ENCODE measurements at places on chromosomes 7 and 10.

- DNase-seq: no peak
These were observed 178.7 kb upstream of the PRSS58 start for GRCh38 chr7:142436601-142437000.

- DNase-seq: no peak
These were observed 225.0 kb downstream of the CTNNA3 start for GRCh38 chr10:67471022-67471421.

- no peak for DNase-seq
These were observed 36.5 kb downstream of the SH3PXD2A start for GRCh38 chr10:103818765-103819374.

GRCh38 chr7:21753071-21753470 lies 192.6 kb downstream of the CDCA7L start:
- no peak for DNase-seq

DNA sequence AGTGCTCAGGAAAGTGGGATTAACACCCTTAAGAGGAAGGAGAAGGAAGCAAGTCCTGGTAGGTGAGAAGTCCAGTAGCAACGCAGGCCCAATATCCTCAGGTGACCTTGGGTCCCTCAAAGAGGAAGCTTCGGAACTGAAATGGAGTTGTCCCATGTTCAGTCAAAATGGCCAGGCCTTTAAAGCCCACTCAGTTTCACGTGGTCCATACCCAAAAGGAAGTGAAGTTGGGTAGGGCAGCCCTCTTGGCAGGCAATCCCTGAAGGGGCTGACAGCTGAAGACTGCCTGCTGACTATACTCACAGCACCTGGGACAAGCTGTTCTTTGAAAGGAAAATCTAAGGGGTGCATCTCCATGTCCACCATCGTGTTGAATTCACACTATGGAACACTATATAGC lies 3.0 kb downstream of the GSAP start:
- DNase-seq: no peak

DNA sequence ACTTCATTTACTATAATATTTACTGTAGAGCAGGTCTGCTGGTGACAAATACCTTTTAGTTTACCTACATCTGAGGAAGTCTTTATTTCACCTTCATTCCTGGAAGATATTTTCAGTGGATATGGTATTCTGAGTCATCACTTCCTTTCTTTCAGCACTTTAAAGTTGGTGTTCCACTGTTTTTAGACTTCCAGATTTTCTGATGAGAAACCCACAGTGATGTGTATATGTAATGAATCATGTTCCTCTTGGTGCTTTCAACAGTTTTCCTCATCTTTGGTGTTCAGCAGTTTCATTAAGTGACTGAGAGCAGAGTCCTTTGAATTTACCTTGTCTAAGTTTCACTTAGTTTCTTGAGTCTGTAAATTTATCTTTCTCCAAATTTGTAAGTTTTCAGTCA lies 36.4 kb downstream of the COPG2 start:
- no peak for DNase-seq

DNA sequence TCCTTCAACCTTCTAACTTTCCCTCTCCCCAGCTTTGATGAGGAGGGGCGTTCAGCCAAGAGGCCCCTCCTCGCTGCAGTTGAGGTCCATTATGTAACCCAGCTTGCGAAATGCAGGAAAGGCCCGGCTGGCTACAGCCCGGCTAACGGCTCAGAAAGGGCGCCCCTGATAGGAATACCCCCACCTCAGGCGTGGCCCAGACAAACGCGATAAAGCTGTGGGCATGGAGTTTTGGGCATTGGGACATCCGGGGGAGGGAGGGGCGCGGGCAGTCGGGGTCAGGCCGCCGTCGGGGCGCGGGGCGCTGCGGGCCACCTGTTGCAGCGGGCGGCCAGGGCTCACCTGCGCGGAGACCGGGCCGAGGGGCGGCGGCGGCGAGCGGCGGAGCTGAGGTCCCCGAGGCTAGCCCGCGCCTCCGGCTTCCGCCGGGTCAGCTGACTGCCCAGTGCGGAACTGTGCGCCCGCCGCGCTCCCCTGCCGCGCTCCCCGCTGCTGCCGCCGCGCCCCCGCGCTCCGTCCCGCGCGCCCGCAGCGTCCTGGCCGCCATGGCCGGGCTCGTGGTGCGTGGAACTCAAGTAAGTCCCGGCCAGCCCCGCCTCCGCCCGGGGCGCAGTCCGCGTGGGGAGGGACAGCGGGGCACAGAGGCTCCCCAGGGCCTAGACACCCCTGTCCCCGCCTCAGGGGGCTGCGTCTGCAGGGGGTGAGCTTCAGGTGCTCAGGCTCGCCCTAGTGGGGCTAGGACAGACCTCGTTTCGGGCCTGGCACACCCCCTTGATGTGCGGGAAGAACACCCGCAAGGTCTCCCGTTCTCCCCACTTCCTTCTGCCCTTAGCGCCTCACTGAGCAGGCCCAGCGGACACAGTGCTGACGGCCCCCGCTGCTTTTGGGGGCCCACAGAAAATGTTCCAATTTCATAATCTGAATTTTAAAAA lies at the start of gene LRMDA:
TSS of gene LRMDA (plus strand) at position 445 of the 932 bp plus-strand sequence.
- DNase-seq: no peak

DNA sequence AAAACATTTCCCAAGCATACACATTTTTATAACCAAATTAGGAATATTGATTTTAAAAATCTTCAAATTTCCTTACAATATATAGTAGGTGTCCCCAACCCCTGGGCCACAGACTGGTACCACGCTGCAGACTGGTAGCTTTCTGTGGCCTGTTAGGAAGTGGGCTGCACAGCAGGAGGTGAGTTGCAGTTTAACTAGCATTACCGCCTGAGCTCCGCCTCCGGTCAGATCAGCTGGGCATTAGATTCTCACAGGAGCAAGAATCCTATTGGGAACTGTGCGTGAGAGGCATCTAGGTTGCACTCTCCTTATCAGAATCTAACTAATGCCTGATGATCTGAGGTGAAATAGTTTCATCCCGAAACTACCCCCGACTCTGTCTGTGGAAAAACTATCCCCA lies 62.1 kb downstream of the ZWINT start:
- no peak for DNase-seq

GRCh38 chr10:16952610-16953009 lies 135.4 kb upstream of the RSU1 start:
- DNase-seq: no peak

GRCh38 chr10:127179612-127180250 lies 16.7 kb downstream of the INSYN2A start:
- DNase-seq: no peak

DNA sequence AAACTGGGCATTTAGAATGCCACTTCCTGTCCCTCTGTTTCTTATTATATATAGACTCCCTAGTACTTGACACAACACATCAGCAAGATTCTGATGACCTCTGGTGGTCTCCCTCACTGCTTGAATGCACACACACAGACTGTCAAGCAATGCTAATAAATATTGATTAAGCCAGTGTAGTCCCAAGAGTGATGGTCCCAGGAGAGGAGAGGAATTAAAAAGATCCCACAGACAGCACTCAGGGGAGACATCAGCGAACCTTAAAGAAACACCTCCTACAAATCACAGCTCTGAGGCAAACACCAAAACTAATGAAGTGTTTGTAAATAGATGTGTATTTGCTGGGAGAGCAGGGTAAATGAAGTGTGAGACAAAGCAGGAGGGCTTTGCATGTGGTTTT lies 1291.2 kb downstream of the XPNPEP1 start:
- no peak for DNase-seq

GRCh38 chr7:23267357-23267756 lies 20.8 kb downstream of the GPNMB start:
- DNase-seq: no peak

DNA sequence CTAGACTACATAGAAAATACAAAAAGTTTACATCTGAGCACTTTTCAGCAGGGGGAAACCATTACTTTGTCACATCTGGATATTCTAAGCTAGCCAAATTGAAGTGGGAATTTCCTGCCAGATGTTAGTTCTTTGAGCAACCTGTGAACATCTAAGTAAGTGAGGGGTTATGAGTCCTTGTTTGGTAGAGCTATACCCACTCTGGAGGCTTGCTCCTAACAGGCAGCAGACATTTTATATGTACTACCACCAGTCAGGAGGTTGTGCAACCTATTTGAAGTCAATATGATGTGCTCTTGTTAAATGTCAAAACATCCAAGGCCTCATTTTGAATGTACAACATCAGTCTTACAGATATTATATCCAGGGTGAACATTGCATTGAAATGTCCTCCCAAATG lies 143.3 kb upstream of the KAT6B start:
- no peak for DNase-seq

DNA sequence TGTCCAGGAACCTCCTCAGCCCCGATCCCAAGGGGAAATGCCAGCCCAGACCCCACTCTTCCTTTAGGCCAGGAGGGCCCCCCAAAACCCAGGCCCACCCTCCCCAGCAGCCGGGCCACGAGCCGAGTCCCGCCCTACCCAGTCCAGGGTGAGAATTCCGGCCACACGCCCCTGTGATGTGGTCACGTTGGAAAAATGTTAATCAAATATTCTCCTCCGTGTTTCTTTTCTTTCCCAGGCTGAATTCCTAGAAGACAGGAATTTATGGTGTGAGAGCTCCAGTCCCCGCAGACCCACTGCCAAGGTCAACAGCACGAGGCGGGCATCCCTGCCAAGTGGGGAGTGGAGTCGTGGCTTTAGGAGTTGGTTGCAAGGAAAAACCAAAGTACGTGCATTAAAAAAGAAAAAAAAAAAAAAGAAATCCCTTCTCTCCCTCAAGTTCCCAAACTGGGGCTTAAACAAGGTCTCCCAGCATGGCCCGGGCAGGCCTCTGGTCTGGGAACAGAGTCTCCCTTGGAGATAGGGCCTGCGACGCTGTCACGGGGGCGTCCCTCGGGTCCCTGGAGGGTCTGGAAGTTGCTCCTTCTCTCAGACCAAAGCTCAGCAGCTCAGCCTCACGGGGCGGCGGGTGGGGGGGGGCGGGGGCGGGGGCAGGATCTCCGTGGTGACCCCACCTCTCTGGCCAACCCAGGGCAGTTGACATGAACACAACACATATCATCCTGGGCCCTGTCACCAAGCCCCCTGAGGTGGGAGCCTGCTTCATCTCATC lies 28.1 kb upstream of the ELN start:
- DNase-seq: no peak

DNA sequence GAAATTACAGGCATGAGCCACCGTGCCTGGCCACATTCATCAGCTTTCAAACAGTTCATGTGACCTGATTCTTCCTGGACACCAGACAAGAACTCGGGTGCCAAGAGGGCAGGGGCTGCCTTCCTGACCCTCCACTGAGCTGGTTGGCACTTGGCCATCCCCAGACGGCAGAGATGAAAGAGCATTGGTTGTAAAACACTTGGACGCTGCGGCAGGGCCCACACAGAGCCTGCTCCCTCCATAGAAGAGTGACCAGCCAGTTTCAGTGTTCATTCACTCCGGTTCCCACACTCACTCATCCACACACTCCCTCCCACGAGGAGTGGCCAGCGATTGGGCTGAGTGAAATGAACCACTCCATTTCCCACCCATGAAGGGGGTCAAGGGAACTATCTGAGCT lies 112.3 kb downstream of the ITGB8 start:
- no peak for DNase-seq

DNA sequence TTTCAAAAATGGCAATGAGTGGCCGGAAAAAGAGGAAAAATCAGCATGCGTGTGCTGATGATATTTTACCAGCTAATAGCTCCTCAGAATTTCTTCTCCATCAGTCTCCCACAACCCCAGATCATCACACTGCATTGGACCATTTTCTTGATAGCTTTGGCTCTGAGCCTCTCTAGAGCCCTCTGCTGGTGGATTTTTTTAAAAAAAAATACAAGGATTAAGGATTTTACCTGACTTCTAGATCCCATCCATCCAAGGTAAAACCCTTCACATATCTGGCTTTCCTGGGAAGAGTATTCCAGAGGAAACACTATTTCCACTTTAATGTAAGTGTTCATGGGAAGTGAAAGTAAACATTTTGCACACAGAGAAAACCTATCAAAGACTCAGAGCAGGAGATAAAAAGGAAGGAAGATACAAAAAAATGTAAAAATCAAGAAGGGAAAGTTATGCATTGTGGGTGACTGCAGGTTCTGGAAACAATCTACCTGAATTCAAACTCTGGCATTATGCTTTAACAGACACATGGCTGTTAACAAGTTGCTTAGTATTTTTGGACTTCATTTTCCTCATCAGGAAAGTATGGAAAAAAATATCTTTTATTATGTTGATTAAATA lies 380.9 kb downstream of the LRRTM3 start:
- DNase-seq: no peak

DNA sequence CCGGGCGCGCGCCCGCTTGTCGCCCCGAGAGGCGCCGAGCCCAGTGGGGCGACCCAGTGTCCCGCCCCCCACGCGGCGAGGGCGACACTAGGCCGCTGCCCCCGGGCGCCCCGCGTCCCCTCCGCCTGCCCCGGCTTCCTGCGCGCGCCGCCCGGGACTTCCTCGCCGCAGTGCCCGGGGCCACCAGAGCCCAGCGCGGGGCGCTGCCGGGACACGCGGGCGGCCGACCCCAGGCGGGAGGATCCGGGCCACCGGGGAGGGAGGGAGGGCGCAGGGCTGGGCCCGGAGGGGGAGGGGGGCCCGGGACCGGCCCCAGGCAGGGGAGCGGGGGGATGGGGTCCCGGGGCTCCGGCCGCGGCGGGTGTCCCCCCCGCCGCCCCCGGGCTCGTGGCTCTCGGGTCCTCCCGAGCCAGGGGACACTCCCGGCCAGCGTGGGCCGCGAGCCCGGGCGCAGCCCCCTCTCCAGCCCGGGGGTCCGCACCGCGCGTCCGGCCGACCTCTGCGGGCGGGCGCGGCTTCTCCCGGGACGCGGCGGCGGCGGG lies 435 bp upstream of the PWWP2B start:
- DNase-seq: no peak

DNA sequence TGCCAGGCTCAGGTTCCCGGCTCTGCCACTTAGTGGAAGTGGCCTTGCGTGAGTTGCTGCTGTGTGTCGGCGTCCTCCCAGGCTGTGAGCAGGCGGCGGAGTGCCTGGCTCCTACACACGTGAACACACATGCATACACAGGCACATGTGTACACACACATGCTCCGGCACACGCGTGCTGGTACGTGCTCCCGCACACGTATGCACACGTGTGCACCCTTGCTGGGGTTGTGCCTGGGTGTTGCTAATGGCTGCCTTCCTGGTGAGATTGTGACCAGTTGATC lies 107.6 kb downstream of the INPP5A start:
- no peak for DNase-seq

GRCh38 chr7:120862987-120863590 lies 5.1 kb upstream of the TSPAN12 start:
- DNase-seq: no peak

- no peak for DNase-seq
These were observed 416.1 kb downstream of the PARD3 start for GRCh38 chr10:34399013-34399412.

- no peak for DNase-seq
These were observed 51.4 kb downstream of the PCDH15 start for GRCh38 chr10:54749623-54750022.
